KBM-7 (cell line): ENCODE measurements at places on chromosomes 7 and 10.
A peak's percentile ranks its signal among the peaks of the same experiment; 100 is the strongest.

DNA sequence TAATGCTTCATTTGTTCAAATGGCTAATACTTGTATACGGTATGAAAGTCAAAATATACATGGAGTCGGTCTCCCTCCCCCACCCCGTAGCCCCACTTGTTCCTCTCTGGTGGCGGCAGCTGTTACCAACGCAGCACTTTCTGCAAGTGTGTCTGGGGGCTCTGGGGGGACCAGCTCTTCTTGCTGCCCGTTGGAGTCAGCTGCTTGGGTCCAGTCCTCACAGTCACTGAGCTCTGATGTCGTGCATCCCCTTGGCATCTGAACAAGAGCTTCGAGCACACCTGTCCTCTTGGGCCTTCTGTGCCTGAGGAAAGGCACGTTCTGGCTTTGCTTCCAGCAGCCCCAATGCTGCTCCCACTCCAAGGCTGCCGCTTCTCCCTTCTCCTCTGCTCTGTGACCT is 493.1 kb downstream of the PLXNA4 start:
- DNase-seq: no peak

- DNase-seq: peak; percentile 16
These were observed 90.9 kb downstream of the DIP2C start for GRCh38 chr10:598415-599170.

GRCh38 chr7:131183611-131184119 is 144.0 kb upstream of the MKLN1 start:
- DNase-seq: peak; percentile 6

DNA sequence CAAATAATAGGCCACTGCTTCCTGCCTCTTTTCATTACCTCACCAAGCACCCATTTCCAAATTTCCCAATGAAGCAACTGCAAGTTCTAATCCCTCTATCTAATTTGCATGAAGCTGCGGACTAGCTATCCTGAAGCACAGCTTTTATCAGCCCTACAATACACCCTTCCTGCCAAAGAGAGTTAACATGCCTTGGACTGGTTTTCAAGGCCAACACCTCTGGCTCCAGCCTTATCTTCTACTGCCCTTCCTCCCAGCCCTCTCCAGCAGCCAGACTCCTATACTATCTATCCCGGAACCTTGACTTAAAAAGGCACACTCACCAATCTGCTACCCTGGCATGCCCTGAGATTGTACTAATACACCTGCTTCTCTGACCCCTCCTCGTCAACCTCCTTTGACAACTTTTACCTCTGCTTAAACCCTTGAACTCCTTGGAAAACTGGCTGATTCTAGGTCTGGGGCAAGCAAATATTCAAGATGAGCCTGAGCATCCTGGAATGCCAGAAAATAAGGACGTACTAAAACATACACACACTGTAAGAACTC is 73.4 kb downstream of the SGMS1 start:
- no peak for DNase-seq

DNA sequence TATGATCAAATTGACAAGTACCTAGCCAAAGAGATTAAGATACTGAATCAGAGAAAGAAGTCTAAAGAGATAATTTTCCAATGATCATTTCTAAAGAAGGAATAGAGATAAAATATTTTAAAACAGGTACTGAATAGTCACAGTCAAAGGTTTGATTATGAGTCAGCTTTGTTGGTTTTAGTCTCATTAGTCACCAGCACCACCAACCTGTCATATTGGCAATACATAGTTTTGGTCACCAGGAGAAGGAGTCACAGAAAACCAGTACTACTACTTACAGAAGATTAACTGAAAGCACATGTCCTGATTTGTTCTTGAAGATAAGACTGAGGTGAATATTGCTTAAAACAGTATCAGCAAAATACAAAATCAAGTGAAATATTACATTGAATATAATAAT is 34.6 kb downstream of the ZEB1 start:
- DNase-seq: peak; percentile 10

DNA sequence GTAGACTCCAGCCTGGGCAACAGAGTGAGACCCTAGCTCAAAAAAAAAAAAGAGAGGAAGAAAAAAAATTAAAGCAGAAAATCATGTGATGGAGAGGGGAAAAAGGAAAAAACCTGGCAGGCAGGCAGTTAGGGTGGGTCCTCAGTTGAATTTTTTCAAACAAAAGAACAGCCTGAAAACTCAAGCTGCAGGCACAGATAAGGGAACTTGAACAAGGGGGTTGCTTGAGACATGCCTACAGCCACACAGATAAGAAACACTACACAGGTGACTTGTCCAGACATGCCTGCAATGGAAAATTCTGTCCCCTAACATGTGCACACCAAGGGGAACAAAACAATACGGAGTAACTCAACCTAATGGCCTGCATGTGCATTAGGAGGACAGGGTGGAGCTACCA is 19.2 kb downstream of the VIM start:
- DNase-seq: peak; percentile 69

- no peak for DNase-seq
These were observed 67.5 kb downstream of the ALOX5 start for GRCh38 chr10:45441239-45442190.

- DNase-seq: peak; percentile 31
These were observed 1.7 kb downstream of the ATAD1 start for GRCh38 chr10:87816163-87816897.

DNA sequence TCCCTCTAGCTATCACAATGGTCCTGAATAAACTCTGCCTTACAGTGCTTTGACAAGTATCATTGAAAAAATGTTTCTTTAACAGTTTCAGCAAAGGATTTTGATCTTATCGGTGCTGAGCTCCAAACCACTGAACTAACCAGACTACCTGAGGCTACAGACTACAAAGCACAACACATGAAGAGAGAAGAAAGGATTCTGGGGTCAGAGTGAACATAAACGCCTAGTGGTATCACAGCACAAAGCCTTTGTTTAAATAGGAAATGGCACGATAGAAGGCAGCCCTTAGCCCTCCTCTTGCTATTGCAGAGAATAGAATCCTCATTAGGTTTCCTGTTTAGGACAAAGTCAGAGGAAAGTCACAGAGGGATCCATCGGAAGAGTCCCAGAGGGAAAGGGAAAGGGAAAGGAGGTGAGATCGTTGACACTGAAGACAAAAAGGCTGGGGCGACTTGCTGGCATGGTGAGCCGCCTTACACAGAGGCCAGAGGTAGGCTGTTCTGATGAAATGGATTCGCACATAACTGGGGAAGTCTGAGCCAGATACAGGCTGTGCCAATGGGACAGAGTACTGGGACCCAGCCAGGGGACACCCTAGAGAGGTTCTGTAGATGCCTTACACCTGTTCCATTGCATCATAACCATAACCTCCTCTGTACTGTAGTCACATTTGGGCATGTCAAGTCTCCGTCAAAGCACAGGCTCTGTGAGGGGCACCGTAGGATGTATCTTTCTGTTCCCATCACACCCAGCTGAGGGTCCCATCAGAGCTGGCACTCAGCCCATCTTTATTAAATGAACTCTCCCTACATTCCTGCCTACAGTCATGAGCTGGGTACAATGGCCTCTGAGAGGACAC is 71.5 kb downstream of the XPNPEP1 start:
- no peak for DNase-seq

GRCh38 chr10:74058658-74059057 is 60.7 kb downstream of the VCL start:
- peak; percentile 67 for DNase-seq

GRCh38 chr7:108132551-108133265 is 2.5 kb upstream of the LAMB4 start:
- DNase-seq: peak; percentile 42
